ENCODE measurements at places on chromosomes 6 and 20.

GRCh38 chr6:57283911-57284455 lies 33.4 kb upstream of the PRIM2 start:
- no peak for DNase-seq

DNA sequence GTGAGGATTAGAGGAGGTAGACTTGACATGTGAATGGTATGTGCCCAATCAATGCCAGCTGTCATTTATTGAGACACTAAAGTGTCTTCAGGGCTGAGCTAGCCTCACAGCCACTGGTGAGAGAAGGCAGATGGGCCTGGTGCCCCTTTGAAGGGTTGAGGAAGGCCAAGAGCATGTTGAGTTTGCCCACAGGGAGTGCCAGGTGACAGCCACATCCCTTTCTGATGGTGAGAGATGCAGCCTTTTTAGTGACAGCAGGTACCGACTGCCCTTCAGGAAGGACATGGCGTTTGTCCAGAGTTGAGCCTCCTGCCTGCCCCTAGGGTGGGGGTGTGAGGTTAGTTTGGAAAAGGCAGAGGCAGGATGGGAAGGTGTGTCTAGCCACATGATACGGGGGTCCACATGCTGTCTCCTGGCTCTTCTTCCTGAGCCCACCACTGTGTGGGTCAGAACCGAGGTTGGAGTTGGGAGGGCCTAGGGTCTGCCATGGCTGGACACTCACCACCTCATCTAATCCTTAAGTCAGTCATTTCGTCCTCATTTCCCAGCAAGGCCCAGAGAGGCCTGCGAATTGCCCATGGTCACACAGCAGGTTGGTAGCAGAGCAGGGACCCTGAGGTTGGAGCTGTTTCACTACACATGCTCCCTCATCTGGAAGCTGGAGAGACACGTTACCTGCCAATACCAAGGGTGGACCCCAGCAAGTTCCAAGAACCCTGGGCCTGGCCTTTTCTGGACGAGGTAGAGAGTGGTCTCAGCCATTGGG lies 32.5 kb downstream of the SPDEF start:
- no peak for DNase-seq

DNA sequence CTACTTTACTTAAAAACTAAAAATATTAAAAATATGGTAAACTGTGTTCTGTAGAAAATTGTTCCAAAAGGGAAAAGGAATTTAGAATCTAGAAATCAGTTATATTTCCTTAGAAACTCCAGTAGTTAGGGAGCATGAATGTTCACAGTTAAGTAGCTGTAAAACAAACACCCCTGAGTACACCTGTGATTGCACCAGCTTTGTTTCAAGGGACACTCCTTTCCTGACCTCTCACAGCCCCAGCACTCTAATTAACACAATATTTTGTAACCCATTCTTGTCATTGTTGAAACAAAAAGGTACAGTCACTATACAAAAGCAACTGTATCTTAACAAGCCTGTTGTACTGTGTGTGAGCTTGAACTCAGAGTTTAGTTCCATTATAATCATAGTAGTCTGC lies 72.3 kb downstream of the NCOA7 start:
- DNase-seq: no peak

DNA sequence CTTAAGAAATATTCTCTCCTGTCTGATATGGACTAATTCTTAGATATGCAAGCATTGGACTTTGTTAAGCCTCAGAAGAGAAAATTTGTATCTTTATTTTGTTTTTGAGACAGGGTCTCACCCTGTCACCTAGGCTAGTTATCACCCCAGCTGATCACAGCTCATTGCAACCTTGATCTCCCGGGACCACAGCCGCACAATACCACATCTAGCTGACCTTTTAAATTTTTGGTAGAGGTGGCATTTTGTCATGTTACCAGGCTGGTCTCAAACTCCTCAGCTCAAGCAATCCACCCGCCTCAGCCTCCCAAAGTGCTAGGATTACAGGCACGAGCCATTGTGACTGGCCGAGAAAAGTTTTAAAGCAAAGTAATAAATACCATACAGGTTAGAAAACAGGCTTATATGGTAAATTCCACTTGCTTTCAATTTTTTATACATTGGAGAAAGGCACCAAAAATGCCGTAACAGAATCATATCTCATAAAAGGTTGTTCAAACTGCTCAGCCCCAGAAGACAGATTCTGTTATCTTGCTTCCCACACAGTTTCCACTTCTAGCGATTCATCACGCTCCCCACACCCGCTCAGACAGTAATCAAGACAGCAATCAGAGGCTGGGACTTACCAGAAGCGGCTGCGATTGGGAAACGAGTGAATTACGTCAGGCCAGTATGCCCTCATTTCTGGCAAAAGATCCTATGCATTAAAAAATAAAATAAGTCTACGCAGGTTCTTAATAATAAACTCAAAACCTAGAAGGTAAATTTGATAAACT lies 13.8 kb downstream of the RNASET2 start:
- DNase-seq: no peak

DNA sequence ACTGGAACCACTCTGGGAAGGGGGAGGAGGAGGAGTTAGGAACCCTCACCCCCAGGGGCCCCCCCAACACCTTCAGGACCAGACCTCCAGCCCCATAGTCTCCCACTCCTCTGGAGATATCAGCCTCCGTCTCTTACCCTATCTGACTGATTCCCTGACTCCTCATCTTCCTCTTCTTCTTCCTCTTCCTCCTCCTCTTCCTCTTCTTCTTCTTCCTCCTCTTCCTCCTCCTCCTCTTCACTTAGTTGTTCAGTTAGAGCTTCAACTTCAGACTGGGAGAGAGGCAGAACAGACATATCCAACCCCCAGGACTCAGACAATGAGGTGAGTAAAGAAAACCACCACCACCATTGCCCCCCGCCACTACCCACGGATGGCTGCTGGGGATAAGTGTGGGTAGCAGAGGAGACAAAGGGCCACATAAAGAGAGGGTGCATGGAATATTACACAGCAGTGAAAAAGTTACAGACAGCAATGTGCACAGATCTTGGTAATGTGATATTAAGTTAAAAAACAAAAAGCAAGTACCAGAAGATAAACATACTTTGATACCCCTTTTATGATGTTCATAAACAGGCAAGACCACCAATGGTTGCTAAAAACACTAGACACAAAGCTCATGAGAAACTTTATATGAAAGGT lies 8.0 kb downstream of the EHMT2 start:
- no peak for DNase-seq

DNA sequence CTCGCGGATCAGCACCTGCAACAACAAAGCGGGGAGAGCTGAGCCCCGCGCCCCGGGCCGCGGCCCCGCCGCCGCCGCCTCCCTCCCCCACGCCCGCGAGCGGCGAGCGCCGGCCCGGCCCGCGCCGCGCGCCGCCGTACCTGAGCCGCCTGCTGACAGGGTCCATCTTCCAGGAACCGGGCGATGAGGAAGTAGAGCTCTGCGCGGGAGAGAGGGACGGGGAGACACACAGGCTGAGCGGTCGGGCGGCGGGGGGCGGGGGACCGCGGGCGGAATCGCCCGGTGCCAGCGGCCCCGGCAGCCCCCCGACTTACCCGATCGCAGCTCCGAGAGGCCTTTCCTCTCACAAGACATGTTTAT lies 359 bp downstream of the PHIP start:
- no peak for DNase-seq

- no peak for DNase-seq
Measured at GRCh38 chr6:20058121-20058905, 154.0 kb downstream of the MBOAT1 start.

DNA sequence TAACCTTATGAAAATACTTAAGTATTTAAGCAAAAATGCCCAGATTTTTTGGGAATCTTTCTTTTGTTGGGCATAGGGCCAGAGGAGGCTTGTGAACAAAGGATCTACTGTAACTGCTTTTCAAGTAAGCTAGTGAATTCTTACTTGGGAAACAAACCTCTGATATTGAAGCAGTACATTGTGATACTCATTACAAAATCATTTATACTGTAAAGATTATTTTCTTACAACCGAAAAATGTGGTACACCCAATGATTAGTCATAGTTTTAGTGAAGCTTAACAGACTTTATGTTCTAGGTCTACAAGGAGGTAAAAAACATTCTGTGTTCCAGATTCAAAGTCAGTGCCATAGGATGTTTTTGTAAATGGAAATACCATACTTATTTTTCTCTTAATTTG lies 272.9 kb upstream of the KCNQ5 start:
- DNase-seq: no peak

DNA sequence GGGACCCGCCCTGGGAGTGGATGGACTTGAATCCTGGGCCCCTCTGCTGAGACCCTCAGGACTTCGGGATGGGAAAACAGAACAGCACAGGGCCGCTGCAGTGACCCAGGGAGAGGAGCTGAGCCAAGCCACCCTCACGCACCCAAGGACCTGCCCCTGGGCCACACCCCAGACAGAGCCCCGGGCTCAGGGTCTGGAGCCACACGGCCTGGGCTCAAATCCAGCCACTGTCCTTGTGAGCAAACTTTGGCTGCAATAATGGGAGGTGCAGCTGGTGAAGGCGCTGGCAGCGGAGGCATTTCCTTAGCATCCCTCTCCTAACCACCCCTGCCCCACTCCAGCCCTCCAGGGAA lies 207.7 kb downstream of the PREX1 start:
- no peak for DNase-seq

GRCh38 chr6:2007165-2007564 lies 238.2 kb downstream of the GMDS start:
- no peak for DNase-seq

- DNase-seq: no peak
Measured at GRCh38 chr6:43846556-43846955, 76.5 kb downstream of the VEGFA start.

DNA sequence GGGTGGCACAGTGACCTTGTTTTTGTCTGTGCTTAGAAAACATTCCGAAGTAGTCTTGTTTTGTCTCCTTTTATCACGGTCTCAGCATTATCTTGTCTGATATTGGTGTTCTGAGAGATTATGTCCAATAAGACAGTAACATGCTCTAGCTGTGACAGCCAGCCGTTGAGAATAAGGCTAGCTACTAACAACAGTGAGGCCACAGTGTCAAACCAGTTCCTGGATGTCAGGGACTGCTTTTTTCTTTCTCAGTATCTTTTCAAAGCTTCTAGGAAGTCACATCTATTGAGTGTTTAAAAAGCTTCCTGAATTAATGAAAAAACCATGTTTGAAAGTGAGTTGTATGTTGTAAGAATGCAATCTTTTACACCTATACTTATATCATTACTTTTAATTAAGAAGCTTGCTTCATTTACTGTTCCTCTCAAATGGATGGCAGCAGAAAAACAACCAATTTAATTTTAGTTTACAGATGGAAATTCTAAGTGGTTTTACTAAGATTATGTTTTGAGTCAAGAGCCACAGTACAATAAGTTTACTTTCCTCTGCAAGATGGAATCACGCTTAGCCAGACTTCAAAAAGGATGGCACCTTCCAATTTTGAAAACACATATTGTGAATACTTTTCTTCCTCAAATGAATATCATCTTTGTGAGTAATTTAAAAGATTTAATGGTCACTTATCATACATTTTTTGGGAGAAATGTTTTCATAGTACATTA lies 53.1 kb downstream of the MAP3K7 start:
- DNase-seq: no peak

DNA sequence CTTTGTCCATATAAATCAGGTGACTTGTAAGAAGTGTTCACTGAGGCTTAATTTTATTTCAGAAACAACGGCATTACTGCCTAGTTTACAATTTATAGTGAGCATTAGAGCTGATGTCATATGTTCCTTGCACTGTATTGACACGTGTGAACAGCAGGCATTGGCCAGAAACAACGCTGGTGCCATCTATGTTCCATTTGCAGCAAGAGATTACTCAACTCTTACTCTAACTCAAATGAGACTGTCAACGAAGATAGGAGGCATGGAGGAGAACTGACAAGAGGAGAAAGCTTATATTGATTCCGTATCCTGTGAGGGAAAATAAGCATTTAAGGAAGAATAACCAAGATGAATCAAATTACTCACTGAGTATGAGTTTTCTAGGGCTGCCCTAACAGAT lies 48.4 kb downstream of the MTFR2 start:
- no peak for DNase-seq

DNA sequence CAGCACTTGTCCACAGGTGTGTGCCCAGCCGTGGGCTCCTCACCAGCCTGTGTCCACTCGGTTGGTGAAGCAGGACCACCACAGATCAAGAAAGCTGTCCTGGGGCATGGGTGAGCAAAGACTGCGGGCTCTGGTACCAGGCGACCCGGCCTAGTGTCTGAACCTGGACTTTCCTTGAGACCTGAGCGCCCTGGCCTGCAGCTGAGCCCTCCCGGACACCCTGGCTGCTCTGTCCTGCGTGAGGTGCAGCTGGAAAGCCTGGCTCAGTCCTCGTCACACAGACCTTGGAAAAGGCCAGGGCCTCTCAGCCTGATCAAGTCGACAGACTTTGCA lies 201.2 kb upstream of the THBS2 start:
- DNase-seq: no peak

DNA sequence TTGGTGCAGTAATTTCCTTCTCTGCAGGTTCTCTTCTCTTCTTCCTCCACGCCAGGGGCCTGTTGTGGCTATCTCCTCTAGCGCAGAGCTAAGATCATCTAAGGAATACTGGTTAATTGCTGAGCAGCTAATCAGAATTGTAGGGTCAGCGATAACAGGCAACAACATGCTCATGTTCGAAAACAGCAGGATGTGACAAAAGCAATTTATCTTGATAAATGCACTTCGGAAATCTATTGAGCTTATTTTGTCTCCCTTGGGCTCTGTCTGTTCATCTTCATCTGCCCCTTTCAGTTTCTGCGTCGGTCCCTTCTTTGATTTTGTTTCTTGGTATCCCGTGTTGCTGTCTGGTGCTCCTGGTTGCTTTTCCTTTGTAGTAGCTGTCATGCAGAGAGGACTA lies 67.3 kb upstream of the MAP3K7 start:
- no peak for DNase-seq

- DNase-seq: no peak
Measured at GRCh38 chr20:20561172-20561571, 151.3 kb downstream of the RALGAPA2 start.

DNA sequence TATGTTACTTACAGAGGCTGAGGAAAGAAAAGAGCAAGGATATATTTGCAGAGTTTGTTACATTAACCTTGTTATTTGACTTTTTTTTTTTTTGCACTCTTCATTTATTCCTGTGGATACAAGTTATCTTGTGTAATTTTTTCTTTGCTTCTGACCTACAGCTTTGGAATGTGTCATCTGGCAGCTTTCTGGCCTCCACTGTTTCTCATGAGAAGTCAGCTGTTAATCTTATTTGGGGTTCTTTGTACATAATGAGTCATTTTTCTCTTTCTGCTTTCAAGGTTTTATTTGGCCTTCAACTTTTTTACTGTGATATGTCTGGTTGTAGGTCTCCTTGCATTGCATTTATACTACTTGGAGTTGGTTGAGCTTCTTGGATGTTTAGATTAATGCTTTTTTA lies 333.4 kb downstream of the SMOC2 start:
- DNase-seq: no peak

Measured in Panc1 (cell line).